ENCODE measurements at places on chromosomes 7 and 10.
A peak's percentile ranks its signal among the peaks of the same experiment; 100 is the strongest.

DNA sequence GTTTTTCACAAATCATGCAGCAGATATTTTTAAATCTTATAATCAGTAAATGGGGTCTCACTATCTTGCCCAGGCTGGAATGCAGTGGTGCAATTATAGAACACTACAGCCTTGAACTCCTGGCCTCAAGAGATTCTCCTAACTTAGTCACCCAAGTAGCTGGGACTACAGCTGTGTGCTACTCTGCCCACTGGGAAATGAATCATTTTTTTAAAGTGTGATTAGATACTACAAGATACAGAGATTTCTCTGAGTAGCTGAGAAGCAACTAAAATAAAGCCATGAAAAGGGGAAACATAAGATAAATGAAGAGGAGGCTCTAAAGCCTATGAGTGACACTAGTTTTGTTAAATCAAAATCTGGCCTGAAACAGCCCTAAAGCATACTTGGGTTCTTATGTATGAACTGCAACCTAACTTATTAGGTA, 119.7 kb downstream of the JMJD1C start:
- DNase-seq = peak; percentile 59

DNA sequence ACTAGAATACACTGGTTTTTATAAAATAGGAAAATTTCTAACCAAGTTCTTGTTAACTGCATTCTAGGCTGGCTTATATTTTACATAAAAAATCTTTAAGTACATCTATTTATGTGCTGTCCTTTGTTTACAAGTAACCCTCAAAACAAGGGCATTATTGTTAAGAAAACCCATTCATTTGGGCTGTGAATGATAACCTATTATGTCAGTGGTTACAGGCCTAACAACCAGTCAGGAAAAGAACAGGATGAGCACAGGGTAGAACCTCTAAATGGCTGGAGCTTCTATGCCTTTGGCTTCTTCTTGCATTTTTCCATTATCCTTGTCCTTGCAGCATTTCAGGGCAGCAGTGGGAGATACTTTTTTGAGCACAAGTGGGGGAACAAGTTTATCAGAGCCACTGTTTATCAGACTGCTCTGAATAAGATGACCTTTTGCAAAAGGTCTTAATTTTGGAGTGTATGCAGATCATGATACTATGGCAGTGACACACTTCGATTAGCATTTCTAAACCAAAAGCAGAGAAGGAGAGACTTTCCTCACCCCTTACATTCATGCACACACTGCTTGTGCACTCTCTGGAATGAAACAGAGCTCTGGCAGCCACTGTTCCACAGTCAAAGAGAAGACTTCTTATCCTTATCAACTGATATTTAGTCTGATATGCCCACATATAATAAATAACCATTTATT, 10.9 kb downstream of the GPR37 start:
- no peak for DNase-seq

- peak; percentile 36 for DNase-seq
Observed at GRCh38 chr7:127644484-127644883, 7.5 kb upstream of the SND1 start.

GRCh38 chr10:14875941-14876340, 2.7 kb upstream of the SUV39H2 start:
- no peak for DNase-seq

DNA sequence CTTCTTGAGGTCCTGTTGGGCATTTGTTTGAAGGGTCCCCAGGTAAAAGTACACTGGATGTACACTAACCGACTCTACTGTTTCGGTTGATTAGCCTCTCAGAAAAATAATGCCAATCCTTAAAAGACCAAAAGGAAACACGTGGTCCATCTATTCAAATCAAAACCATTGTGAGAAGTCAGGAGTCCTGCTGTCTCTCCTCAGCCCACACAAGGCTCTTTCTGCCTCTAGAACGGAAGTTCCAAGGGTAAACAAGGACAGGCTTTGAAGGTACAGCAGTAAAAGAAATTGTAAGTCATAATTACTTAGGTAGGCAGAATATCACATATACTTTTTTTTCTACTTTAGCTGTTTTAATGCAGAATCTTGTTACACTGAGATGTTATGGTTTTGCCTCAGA, 71.7 kb upstream of the TPK1 start:
- no peak for DNase-seq

DNA sequence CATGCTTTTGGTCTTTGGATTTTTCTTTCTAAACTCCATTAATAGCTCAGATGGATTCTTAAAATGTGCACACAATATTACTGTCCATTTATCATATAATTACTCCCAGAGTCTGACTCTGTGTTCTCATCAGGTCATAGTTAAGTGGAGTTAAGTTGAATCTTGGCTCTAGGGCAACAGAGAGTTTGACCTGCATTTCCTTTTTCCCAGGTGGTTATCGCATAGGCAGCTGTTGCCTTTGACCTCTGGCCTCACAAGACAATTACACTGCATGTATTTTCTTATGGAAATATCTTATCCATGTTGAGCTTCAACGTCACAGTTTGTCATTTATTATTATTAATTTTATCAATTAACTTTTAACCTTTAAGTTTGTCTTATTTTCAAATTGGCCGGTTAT, 237.5 kb upstream of the HGF start:
- DNase-seq = no peak

GRCh38 chr7:21844742-21845141, 101.0 kb downstream of the CDCA7L start:
- DNase-seq = peak; percentile 18

GRCh38 chr7:85306115-85306514, 119.3 kb upstream of the SEMA3D start:
- DNase-seq = no peak

GRCh38 chr7:116984917-116985316, 31.6 kb downstream of the ST7 start:
- peak; percentile 44 for DNase-seq

GRCh38 chr10:71077796-71078453, 134.4 kb upstream of the UNC5B start:
- DNase-seq = no peak

- peak; percentile 80 for DNase-seq
Observed at GRCh38 chr7:100444311-100445278, 8.3 kb upstream of the PPP1R35 start.

DNA sequence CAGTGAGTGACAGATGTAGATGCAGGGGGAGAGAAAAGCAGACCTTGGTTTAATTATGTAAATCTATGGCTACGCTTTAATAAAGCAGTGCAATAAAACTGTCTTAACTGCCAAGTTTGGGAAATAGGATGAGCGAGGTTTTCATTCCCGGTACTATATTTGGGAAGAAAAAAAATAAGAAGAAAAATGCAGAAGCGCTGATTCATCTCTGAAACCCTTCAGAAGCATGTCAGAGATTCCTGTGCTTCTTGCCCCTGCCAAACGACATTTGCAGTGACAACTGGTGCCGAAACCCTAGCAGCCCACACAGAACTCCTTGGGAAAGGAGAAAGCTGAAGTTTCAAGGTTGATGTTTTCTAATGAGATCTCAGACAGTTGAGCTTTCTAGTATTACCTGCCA, 380.7 kb downstream of the REEP3 start:
- peak; percentile 78 for DNase-seq

DNA sequence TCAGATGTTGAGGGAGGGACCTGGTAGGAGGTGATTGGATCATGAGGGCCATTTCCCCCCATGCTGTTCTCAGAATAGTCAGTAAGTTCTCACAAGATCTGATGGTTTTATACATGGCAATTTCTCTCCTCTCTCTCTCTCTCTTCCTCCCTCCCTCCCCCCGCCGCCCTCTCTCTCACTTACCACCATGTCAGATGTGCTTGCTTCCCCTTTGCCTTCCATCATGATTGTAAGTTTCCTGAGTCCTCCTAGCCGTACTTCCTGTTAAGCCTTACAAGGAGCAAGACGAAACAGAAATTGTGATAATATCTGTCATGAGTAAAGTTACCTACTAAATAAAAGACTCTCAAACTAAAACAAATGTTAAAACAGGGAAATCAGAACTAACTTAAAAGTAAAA, 19.9 kb upstream of the GPR141 start:
- no peak for DNase-seq

DNA sequence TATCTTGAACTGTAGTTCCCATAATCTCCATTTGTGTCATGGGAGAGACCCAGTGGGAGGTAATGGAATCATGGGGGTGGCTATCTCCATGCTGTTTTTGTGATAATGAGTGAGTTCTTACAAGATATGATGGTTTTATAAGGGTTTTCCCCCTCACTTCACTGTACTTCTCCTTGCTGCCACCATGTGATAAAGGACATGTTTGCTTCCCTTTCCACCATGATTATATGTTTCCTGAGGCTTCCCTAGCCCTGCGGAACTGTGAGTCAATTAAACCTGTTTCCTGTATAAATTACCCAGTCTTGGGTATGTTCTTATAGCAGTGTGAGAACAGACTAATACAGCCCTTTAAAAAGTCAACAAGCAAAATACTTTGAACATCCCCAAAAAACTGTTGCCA, 427.7 kb downstream of the HTR7 start:
- no peak for DNase-seq

GRCh38 chr10:124511205-124512039, 49.8 kb downstream of the LHPP start:
- no peak for DNase-seq

GRCh38 chr7:94660006-94660405, 4.1 kb upstream of the SGCE start:
- no peak for DNase-seq

DNA sequence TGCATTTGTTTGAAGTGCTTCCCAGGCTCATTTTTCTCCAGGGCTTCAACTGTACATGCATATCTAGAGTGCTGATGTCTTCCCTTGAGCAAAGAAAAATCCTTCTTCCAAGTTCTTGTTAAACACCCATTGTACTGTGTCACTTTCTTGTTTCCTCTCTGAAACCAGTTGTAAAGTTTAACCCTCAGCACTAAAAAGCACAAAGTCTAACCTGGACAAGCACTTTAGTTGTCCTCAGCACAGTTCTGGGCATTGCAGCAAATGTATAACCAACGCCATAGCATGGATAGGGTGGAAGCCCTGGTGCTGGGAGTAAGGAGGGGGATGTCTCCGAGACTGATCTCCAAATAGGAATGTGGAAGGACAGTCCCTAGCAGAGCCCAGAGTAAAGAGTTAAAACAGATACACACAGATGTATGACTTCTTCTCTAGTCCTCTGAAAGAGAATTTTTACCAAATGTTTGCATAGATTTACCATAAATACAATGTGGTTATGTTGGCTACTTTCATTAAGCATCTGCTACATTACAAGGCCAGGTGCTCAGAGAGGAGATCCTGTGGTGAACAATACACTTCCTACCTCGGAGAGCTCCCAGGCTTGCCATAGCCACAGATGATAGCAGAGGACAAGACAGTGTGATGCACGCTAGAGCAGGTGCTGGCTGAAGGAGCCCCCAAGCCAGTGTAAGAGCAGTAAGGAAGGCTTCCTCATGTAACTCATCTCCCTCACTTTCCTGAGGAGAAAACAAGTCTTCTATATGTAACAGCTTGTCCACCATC, 57.0 kb downstream of the DNAJC12 start:
- DNase-seq = no peak
